ENCODE measurements at places on chromosomes 11 and 22.

- DNase-seq, result no peak
These were observed 24.9 kb downstream of the APLP2 start for GRCh38 chr11:130094614-130095013.

DNA sequence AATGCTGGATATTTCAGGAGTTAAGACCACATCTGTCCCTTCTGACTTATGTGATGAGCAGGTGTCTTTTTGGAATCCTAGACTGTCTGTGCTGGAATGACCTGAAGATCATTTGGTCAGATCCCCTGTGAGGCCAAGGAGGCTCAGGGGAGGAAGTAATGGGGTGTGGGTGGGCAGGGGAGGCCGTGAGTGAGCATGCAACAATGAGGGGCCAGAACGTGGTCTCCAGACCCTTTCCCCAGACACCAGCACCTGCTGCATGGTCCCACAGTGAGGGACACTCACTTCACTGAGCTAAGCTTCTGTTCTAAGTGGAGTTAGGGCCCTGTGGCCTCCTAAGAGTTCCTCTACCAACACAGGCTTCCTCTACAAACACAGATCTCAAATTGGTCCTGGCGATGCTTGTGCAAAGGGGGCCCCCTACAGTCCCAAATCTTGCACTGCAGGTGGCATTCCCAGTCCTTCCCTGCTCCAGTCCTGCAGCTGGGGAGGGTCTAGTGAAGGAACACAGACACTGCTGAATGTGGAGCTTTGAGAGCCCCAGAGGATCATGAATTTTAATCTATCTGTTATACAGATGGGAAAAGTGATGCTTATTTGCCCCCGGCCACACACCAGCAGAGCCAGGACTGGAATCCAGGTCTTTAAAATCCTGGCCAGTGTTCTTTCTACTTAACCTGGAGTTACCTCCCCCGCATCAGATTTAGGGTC is 7.4 kb downstream of the USP2 start:
- DNase-seq, result no peak

DNA sequence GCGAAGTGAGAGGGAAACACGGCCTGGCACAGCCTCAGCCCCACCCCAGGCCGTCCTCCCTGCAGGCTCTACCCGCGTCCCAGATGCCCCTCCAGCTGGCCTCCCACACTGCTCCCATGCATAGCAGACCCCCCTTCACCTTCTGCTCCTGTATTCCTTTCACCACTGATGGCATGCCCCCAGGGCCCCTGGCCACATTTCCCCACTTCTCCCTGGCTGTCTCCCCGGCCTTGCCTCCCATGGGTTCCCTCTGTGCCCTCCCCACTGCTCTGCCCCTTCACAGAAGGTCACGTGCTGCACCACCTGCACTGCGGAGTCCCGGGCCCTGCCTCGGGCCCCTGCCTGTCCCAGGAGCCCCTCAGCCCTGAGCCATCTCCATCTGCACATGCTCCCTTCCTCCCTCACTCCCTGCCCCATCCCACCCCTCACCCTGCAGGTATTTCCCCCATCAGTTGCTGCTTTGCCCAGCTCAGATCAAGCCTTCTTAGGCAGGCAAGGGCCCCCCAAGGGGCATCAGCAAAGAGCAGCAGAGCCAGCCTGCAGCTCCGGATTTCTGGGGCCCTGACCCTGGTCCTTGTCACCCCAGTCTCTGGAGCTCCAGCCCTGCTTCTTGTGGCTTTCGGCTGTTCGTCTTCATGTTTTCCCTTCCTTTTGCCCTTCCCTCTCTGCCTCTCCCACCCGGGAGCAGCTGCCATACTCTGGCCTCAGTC is 46.4 kb downstream of the GAB4 start:
- DNase-seq, result no peak

DNA sequence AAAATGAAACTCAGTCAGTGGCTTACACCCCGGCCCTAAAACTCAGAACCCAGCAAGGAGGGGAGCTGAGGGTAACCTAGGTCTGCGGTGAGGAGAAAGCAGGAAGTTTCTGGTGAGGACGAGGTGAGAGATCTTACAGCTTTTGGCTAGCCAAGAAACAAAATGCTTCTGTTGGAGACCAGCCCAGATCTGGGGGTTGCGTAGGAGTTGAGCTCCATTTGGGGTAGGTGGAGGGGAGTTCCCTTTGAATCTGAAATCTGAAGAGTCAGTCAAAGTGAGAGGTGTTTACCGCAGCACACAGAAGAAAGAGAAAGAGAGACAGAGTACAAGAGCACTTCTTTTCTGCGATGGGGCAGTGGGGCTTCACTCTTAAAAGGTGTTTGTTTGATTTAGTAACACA is 29.6 kb downstream of the EHF start:
- no peak for DNase-seq

DNA sequence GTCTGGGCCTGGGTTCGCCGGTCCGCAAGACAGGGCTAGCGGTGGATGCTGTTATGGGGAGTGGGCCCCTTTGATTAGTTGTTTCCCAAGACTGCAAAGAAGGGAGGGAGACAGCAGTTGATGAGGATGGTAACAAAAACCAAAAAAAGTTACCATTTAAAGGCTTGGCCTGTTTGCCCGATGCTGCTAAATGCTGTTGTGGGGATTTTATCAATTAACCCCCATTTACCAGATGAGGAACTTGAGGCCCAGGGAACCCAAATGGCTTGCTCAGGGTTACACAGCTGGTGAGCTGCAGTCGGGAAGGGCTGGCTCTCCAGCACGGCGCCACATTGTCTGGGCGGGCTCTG is 3.4 kb downstream of the TRPT1 start:
- DNase-seq, result no peak

DNA sequence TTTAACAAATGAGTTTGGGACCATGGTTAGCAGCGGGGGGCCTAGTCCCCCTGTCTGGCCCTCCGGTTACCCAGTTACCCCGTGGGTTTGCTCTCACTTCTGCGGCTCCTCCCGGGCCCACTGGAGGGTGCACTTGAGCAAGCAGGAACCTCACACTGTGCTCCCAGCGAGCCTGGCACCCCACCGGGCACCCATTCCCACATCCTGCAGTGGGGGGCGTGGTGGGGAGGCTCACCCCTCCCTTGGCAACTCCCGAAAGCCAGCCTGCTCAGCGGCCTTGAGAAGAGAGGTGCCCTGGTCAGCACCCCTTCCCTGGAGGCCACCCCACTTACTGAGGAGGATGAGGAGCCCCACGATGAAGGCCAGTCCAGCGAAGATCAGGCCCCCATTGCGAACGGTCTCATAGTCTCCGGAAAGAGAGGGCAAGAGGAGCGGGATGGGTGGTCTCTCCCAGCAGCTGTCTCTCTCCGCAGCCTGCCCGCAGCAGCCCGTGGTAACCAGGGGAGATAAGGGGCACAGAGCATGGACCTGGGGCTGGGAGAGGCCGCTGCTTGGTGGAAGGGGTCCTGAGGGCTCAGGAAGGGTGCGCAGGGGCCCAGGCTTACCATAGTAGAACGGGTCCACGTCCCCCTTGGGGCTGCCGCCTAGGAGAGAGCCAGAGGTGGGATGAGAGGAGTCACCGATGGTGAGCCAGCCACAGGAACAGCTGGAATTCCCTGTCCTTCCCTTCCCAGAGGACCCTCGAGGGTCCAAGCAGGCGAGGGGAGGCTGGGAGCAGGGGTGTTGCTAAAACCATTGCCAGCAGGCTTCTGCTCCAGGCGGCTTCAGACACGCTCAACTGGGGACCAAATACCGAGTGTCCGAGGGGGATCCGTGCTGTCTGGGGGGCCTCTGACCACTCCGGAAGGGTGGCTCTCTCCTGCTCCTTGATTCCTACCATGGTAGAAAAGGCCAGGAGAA is 2.2 kb downstream of the FXYD2 start:
- no peak for DNase-seq

GRCh38 chr22:28922540-28923244 is 39.3 kb downstream of the ZNRF3 start:
- no peak for DNase-seq

GRCh38 chr22:45516923-45517675 is 14.4 kb downstream of the FBLN1 start:
- DNase-seq, result no peak

DNA sequence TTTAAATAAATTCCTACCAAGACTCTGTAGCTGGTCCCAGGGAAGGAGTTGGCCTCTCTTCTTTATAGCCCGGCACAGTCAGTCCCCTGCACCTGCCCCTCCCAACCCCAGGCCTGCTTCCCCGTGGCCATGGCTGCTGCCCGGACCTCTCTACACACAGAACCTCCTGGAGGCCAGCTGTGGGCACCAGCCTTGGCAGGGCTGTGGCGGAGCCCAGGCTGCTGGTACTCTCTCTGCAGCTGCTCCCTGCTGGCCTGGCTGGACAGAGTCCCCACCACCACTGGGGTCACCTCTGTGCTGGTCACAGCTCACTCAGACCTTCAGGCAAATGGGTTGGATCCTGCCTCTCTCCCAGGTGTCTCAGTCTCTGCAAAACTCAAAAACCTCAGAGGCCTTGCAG is 69.3 kb downstream of the LRP5 start:
- no peak for DNase-seq

DNA sequence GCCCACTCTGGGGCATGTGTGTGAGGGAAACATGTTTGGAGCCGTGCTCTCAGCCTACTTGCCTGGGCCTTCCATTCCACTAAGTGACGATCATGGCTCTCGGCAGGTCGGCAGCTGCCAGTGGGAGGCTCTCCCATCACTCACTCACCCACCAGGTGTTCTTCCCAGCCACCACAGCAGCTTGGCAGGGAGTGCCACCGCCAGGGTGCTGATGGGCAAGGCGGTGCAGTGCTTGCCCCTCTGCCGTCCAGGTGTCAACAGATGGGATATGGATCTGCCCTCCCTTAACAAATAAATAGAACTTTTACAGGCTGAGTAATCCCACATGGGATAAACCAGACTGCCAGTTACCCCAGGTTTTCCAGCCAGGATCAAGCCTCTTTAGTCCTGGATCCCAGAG is 205.5 kb upstream of the TMEM45B start:
- no peak for DNase-seq

- DNase-seq, result no peak
These were observed 34.9 kb downstream of the SBF1 start for GRCh38 chr22:50439871-50440331.

- DNase-seq, result peak; percentile 53
These were observed 75.8 kb downstream of the CD44 start for GRCh38 chr11:35214792-35215193.

- no peak for DNase-seq
These were observed 245.7 kb downstream of the SBF2 start for GRCh38 chr11:10048350-10048749.
